ENCODE measurements at places on chromosomes 6 and 20.

DNA sequence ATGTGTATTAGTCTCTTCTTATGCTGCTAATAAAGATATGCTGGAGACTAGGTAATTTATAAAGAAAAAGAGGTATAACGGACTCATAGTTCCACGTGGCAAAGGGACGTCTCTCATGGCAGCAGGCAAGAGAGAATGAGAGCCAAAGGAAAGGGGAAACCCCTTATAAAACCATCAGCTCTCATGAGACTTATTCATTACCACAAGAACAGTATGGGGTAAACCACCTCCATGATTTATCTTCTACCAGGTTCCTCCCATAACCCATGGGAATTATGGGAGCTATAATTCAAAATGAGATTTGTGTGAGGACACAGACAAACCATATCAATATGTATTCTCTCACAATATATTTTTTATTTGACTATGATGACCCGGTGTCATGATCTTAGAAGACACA is 109.1 kb downstream of the UTRN start:
- no peak for DNase-seq

GRCh38 chr6:113397236-113397635 is 459.9 kb upstream of the MARCKS start:
- no peak for DNase-seq

- DNase-seq, result no peak
These were observed 8.8 kb upstream of the RSPH3 start for GRCh38 chr6:159008656-159009288.

DNA sequence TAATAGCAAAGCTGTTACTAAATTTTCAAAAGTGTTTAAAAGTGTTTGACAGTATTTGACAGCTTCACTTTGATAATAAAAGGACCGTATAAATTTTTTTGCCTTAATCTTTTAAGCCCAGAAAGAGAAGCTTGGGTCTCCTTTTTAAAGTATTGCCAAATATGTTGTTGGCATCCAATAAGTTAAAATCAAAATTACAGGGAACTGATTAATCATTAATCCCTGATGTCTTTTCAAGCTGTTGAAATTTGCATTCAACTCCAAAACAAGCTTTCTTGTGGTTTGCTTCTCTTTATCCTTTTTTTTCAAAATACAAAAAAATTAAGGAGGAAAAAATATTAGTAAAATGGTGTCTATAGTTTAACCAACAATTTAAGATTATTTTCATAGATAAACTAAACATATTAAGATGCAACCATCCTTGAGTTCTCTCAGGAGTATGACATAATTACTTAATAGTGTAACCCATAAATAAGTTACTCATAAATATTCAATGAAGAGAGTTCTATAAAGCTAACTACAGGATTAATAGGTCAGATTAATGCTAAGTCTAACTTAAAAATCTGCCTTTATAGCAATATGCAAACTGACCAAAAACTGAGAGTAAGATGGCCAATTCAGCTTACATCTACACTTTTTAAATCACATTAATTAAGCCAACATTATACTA is 27.0 kb upstream of the CALHM6 start:
- no peak for DNase-seq

DNA sequence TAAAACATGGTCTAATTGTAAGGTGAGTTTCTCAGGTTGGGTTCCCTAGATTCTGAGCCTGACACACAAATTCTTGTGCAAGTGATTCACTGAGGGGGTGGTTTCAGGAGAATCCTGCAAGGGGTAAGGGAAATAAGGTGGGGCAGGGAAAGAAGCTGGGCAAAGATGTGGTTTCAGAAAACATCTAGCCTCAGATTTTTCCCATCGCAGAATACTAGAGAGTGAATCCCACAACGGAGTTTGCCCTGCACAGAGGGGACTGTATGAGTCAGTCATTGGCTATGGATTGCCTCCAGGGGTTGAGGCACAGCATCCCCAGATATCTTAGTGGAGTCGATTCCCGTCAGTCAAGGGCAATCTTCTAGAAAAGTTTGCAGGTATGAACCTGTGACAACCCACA is 65.2 kb downstream of the PRL start:
- no peak for DNase-seq

GRCh38 chr6:153001767-153002612 is 519 bp downstream of the MTRF1L start:
- no peak for DNase-seq

Data from AG09319 (cell line).